Hematopoietic multipotent progenitor cell treated with erythropoietin and hydrocortisone succinate and interleukin-3 and kit ligand, for 8 days (in vitro differentiated cells): ENCODE measurements at places on chromosomes 1 and 21.
A peak's percentile ranks its signal among the peaks of the same experiment; 100 is the strongest.

- no peak for DNase-seq
Measured at GRCh38 chr1:244429818-244430217, 21.9 kb downstream of the ADSS2 start.

GRCh38 chr1:183736343-183736742, 68.6 kb upstream of the RGL1 start:
- no peak for DNase-seq

DNA sequence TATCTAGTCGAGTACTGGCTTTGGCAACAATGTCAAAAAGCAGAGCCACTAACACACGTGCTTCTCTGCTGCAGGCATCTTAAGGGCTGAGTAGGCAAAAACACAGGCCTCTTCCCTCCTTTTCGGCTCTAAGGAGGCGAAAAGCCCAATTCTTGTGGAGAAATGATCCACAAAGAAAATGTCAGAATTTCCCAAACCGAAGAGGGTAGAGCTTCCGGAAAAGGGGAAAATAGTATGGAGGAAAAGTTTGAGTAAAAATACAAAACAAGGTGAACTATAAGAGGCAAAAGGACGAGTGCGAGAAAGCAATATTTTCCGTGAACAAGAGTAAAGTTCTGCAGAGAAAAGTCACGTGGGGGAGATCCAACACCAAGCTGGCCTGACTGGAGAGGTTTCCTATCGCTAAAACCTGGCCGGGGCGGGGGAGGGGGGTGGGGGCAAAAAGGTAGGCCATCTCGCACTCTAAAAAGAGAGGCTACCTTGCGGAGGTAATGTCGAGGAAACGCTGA, 551 bp downstream of the ZRANB2 start:
- peak; percentile 59 for DNase-seq

- peak; percentile 34 for DNase-seq
Measured at GRCh38 chr1:197776351-197777105, 1.2 kb upstream of the DENND1B start.

DNA sequence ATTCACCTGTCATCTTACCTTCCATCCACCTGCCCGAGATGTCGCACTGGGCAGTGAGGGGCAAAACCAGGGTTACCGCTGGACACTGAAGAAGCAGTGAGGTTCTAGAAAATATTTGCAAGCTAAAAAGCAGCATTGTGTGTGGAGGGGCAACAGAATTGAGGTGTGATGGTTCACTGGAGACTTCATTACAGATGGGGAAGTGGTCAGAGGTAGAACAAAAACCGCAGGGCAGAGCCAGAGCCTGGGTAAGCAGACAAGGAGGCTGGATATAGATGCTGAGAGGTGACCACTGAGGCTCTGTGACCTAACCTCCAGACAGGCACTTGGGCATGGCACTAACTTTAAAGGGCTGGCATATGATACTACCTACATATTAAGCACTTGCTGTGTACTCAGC, 363.9 kb upstream of the PROX1 start:
- no peak for DNase-seq

DNA sequence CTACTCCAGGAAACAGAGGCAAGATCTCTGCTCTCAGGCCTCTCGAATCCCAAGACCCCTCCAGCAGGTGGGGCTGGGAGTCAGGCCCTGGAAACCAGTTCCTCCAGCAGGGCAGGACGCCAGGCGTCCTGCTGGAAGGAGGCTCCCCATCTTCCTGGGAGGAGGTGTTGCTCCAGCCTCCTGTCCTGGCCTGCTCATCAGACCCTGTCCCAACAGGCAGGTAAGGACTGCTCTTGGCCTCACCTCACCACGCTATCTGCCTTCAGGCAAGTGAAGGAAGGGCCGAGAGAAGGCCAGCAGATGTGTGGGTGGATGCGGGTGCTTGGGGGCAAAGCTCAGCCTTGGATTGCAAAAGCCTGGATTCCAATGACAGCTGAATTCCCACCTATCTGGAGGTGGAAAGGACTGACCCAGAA, 82.9 kb downstream of the SSBP3 start:
- no peak for DNase-seq

GRCh38 chr1:201108614-201109013, 3.6 kb downstream of the CACNA1S start:
- DNase-seq, result no peak

GRCh38 chr21:42310411-42311001, 4.7 kb downstream of the TFF3 start:
- DNase-seq, result no peak

DNA sequence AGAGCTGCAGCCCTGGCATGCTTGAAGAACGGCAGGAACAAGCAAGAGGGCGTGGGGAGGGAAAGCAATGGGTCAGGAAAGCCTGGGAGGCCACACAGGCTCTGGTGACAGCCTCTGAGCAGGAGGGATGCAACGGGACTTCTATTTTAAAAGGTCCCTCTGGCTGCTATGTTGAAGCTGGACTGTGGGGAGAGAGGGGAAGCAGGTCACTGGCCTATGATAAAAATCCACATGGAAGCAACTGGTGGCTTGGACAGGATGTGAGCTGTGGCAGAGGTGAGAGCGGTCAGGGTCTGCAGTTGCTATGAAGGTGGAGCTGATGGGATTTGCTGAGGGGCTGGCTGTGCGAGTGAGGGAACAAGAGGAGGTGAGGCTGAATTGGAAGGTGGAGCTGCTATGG, 11.2 kb downstream of the PADI1 start:
- no peak for DNase-seq

DNA sequence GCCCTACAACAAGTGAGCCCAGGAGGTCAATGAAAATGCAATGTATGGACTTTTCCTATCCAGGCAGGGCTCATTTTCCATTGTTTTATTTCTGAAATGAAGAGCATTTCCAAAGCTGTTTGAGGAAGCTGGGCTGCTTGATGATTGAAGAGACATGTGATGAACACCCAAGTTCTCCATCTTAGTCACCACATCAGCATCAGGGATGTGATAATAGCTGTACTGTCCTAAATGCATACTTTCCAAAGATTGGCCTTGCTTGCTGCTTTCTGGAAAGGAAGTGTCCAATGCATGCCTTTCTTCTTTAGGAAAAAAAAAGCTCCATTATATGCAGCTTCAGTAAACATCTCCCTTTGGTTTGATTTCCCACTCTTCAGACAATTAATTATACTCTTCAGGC, 425.9 kb upstream of the RUNX1 start:
- peak; percentile 12 for DNase-seq

DNA sequence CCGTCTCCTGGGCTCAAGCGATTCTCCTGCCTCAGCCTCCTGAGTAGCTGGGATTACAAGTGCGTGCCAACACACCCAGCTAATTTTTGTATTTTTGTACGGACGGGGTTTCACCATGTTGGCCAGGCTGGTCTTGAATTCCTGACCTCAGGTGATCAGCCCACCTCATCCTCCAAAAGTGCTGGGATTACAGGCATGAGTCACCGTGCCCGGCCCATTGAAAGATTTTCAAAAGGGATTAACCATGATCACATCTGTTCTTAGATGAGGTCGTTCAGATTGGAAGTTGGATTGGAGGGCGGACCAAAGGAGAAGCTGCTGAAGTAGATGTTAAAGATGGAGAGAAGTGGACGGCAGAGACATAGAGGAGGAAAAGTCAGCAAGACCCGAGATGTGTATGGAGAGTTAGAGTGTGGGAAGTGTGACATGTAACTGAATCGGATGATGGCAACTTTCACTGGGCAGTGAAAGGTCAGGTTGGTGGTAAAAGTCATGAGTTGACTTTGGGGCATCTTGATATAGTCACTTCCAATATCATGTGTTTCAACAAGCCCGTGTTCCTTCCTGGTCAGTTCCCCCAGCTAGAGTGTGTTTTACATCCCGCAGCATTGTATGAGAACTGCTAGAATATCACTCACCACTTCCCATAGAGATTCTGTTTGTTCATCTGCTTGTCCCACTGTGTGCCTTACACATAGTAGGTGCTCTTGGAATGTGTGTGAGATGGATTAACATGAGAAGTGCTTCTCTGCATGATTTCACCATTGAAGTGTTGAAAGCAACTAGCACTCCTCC, 54.4 kb upstream of the TINAGL1 start:
- DNase-seq, result no peak

DNA sequence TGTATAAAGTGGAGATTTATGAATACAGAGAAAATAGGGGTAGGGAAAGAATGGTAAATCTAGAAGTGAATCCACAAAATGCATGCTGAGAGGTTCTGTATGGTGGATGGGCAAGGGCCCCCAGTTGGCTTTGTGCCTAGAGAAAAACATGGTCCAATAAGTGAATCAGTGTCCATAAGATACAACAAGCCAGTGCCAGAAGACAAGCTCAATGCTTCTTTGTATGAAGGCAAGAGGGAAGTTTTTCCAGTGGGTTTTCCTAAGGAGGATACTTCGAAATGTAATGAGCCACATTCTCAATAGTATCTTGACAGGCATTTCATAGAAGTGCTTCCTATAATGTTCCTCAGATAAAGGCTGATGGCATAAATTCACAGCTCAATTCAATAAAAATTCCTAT, 169.4 kb upstream of the HMCN1 start:
- DNase-seq, result no peak

DNA sequence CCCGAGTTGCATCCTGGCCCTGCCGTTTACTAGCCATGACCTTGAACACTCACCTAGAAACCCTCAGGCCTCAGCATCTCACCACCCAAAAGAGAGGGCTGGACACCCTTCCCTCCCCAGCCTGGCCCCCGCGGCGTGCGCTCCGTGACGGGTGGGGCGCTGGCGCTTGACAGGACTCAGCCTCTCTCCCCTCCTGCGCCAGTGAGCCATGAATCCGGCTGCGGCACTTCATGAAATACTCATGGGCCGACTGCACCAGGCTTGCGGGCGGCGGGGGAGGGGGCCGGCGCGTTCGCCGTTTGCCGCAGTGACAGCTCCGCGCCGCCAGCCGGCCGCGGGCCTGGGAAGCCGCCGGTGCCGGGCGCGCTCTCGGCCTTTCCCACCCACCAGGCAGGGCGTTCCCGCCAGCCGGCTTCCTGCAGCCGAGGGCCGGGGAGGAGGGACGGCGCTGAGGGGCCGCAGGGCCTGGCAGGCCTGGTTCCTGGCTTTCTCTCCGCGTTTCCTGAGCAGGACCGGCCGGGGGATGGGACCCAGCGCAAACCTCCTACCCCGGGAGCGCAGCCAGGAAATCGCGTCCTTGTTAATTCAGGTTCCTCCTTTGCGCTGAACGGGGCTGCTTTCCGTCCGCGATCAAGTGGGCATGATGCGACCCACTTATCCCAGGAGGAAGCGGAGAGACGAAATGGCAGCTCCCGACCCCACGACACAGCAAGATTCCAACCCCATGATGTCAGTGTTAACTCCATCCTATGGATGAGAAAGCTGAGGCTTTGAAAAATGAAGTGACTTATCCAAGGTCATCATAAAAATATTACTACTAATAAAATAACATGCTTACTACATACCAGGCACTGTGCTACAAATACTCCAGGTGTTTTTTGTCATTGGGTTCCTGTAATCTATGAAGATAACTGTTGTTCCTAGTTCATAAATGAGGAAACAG, 9.1 kb upstream of the LUZP1 start:
- peak; percentile 46 for DNase-seq

GRCh38 chr1:10507111-10507879, 32.5 kb downstream of the PEX14 start:
- DNase-seq, result peak; percentile 77

- DNase-seq, result no peak
Measured at GRCh38 chr1:116115476-116116439, 4.6 kb downstream of the MAB21L3 start.

- DNase-seq, result no peak
Measured at GRCh38 chr1:148308832-148309458, 156.9 kb upstream of the NBPF11 start.

DNA sequence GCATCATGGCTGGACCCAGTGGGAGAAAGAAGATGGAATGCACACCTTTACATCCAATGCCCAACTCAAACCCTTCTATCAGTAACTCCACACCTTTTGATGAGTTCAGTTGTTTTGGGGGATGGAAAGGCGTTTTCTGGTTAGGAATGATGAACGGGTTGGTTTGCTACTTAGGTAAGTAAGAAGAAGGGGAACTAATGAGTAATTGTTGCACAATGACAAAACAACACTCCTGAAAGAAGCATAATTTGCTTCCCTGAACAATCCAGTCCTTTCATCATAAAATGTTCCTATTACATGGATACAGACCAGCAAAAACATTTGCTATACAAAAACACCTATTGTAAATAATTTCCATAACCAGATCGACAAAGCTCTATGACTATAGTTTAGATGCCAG, 35.9 kb upstream of the NFIA start:
- no peak for DNase-seq

GRCh38 chr1:178467837-178468236, 28.9 kb downstream of the CLEC20A start:
- no peak for DNase-seq

GRCh38 chr1:100359139-100359538, 6.8 kb downstream of the CDC14A start:
- no peak for DNase-seq

GRCh38 chr1:58619286-58620054, 42.4 kb upstream of the TACSTD2 start:
- no peak for DNase-seq

DNA sequence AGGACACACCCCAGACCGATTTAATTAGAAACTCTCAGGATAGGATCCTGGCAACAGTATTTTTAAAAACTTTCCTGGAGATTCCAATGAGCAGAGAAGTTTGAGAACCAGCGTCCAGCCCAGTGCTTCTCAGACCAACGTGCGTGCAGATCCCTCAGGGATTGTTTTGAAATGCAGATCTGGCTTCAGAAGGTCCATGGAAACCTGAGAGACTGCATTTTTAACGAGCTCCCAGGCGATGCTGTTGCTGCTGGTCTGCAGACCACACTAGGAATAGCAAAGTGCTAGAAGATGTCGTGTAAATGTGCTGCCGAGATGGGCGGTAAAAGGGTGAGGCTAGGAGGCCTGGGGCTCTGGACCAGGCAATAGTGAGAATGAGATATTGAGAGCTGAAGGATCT, 18.4 kb upstream of the CASQ1 start:
- no peak for DNase-seq

DNA sequence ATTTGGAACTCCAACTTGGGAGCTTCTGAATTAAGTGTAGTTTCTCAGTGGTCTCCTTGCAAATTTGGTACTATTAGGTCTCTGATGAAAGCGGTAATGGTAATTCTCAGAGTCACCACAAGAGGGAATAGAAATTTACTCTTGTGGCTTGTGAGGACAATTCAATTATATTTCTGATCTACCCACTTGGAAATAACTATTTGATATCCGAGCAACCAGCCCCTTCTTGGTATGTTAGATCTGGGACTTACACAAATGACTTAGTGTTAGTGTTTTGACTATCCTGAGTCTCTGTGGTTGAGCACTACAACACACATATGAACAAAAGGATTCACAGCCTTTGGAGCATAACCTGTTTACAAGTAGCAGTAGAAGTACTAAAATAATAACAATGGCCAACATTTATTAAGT, 68.1 kb downstream of the RPS6KA1 start:
- DNase-seq, result peak; percentile 88

- no peak for DNase-seq
Measured at GRCh38 chr1:203035111-203036000, 9.1 kb downstream of the PPFIA4 start.
